ENCODE measurements at places on chromosomes 3 and 15.

- DNase-seq = no peak
Observed at GRCh38 chr3:177640319-177640965, 443.2 kb upstream of the TBL1XR1 start.

GRCh38 chr15:48823237-48823636, 12.4 kb upstream of the CEP152 start:
- DNase-seq = no peak

GRCh38 chr3:157089455-157090221, 70.3 kb downstream of the CCNL1 start:
- peak; percentile 58 for DNase-seq

DNA sequence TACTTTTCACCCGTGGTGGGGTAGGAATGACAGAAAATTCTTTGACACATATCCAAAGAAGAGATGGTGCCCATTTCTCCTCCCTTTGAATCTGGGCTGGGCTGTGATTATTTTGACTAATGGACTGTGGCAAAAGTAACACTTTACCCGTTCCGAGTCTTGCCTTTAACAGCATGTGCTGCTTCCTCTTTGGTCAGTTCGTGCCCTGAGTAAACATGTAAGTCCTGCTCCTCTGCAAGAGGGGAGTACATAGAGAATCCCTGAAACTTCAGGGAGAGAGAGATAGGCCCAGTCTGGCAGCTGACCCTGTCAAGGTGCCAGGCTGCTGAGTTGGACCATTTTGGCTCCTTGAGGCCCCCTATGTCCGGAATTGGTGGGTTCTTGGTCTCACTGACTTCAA, 243.1 kb downstream of the EPHB1 start:
- DNase-seq = no peak

GRCh38 chr15:52013151-52013791, 5.7 kb upstream of the MAPK6 start:
- no peak for DNase-seq

- DNase-seq = no peak
Observed at GRCh38 chr3:172030181-172030580, 9.2 kb upstream of the FNDC3B start.

DNA sequence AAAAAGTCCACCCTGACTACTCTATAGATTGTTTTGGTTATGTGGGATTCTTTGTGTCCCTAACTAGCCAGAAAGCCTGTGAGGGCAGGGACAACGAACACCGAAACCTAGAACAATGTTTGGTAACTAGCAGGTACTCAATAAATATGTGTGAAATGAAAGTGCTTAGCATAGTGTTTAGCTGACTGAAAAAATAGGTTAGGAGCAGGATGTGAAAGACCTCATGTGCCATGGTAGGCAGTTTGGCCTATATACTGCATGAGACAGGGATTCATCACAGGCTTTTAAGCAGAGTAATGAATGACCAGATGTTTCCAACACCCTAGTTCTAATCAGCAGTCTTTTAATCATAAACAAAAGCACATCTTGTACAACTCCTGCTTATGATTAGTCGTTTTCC, 64.2 kb downstream of the MYO5A start:
- no peak for DNase-seq

- DNase-seq = no peak
Observed at GRCh38 chr15:43509660-43510199, 7.7 kb upstream of the MAP1A start.

GRCh38 chr3:125116311-125117080, 60.7 kb upstream of the HEG1 start:
- DNase-seq = no peak
